Stimulated activated CD4-positive, alpha-beta T cell treated with anti-CD3 and anti-CD28 coated beads, TNF-alpha, amount 100 ng/mL, for 1 hour (primary cell): ENCODE measurements at places on chromosomes 3 and 15.

DNA sequence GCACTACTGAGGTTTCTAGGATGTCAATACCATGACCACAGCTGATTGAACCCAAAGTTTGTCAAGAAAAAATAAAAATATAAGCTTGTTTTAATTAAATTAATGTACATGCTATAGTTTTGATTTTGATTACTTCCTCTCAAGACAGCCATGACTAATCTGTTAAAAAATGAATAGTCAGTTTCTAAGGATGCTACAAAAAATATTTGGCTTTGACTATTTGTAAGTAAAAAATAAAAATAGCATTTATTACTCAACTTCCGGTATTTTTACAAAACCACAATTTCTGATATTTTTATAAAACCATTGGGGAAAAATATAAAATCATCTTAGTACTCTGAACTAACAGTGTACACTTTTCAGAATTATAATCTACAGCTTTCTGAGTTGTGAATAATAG is 12.1 kb upstream of the TEX9 start:
- no peak for DNase-seq

DNA sequence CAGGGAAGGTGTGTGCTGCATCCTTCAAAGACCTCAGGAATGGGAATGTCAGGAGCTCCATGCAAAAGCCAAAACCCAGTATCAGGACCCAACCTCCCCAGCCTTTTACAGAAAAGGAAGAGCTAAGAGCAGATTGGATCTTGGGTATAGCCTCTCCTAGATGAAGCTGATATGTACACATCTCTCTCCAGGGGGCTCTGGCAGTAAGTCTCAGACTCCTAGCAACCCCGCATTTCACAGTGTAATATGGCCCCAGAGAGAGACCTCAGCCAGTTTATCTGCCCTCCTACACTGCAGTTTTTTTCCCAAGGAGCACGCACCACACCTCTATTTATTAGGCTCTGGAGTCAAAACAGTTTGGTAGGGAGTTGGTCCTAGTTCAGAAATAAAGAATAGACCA is 88.2 kb downstream of the RBPMS2 start:
- DNase-seq: no peak

DNA sequence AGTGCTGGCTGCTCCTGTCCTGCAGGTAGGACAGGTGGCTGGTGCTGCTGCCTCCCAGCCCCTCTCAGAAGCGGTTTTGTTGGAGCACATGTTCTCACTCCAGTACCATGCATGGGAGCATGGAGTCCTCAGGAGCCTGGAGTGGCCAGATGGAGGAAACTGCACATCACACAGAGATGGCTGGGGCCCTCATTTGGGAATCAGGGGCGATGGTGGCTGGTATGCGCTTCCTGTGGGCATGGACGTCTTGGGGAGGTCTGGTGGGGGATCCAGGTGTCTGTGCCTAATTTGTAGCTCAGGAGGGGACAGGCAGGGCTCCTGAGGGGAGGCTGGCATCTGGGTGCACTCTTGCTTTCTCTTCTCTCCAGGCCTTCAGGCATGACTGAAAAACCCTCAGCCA is 168.2 kb downstream of the KLF13 start:
- no peak for DNase-seq

DNA sequence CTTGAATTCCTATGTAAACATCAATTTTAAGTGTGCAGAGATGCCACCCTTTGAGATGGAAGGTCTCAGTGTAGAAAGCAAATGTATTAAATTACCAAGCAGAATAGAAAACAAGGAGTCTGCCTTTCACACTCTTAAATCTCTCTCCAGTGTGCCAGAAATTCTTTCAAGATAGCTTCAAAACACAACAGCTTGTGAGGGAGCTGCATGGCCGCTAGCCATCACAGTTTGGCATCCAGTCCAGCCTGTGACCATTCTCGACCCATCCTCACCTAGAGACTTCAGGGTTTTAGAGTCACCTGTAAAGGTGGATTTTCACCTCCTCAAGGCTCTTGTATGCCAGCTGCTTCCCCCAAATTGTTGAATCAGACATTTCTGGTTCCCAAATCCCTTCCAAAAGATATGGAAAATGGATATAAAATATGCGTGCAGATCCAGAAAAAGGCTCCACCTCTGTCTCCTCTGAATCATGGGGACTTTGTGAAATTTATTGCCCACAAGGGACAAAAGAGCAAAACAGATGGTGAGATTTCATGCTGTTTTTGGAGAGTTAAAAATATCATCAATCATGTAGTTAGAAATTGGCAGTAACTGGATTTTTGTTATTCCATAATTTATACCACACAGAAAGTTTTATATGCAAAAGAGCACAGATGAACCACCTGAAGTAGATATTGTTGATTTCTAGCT is 114.2 kb upstream of the THRB start:
- DNase-seq: no peak

DNA sequence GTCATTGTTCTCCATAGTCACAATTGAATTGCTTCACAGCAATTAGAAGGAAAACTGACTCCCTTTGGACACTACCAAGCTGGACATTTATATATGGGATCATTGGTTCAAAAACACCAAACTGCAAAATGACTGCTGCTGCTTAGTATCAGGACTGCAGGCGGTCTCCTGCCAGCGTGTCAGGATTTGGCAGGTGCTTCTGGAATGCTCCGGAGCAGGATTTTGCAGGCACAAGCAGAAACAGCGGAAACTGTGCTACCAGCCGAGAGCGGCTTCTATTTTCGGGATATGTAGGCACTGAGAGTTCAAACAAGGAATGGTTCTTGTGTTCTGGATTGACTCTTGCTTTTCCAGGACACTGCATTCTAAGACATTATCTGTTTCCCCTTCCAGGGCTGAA is 95.5 kb downstream of the SSR3 start:
- no peak for DNase-seq

- DNase-seq: no peak
Measured at GRCh38 chr3:18891641-18892040, 256.7 kb upstream of the KCNH8 start.
